ENCODE measurements at places on chromosomes 3 and 15.

DNA sequence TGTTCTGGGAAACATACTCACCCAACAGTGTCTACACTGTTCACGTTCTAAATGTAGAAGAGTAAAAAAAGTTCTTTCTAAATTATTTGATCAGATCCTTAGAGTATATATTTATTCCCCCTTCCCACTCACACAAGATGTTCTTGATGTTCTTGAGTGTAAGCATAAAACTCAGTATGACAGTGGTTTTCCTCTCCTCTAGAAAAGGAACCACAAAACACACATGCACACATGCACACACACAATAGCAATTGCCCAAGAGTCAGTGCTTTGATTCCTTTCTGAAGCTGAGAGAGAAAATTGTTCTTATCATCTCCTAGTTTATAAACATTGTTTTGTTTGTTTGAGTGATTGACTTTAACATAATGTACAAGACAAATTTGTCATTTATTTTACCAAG lies 123.2 kb upstream of the PHLDB2 start:
- no peak for DNase-seq

- no peak for DNase-seq
Measured at GRCh38 chr3:169623971-169624370, 39.5 kb downstream of the MECOM start.

GRCh38 chr3:11929531-11929930 lies 74.7 kb upstream of the SYN2 start:
- DNase-seq = no peak

- no peak for DNase-seq
Measured at GRCh38 chr3:50580683-50581458, 11.5 kb downstream of the HEMK1 start.

DNA sequence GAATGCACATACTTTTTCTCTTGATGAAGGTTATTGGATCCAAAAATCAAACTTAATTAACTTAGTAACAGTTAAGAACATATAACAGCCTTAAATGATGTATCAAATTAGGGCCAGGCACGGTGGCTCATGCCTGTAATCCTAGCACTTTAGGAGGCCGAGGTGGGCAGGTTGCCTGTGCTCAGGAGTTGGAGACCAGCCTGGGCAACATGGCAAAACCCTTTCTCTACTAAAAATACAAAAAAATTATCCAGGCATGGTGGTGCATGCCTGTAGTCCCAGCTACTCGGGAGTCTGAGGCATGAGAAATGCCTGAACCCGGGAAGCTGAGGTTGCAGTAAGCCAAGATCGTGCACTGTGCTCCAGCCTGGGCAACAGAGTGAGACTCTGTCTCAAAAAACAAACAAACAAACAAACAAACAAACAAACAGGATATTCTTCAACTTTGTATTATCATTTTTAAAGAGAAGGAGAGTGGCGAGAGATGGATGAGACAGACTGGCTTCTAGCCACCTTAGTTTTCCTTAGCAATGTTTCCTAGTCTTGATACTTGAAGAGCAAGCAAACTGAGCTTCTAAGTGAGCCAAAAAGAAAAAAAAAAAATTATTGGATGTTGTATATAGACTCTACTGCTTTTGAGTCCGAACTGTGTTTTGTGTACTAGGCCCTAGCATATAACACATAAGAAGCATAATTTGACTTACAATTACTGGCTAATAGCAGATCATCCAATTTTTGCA lies 13.8 kb downstream of the SPRED1 start:
- DNase-seq = no peak

GRCh38 chr15:100997442-100997841 lies 78.3 kb downstream of the LRRK1 start:
- no peak for DNase-seq

- DNase-seq = peak; percentile 50
Measured at GRCh38 chr3:187979564-187979963, 174.4 kb upstream of the LPP start.
